ENCODE measurements at places on chromosomes 16 and 17. TPM values are rescaled to one million over a fixed set of nuclear protein-coding genes. Genes with fewer than 3 reads are reported as not detected.

KPNA2 gene
- total RNA-seq: 20.2 TPM

WNK4 gene
- 0.40 TPM for total RNA-seq

GRCh38 chr17:8254881-8255280, 5.8 kb downstream of the PFAS start:
- peaks cover 5% of the 10 kb centered on the region for H3K4me1 ChIP-seq
- no peak for DNase-seq
- H3K36me3 ChIP-seq: peaks cover 34% of the 10 kb centered on the region
- H3K4me3 ChIP-seq: no peak overlapping the region
- no peak overlapping the region for H3K27ac ChIP-seq

GRCh38 chr16:3054965-3055733, 8.8 kb downstream of the MMP25 start:
- DNase-seq: no peak
- peaks cover 7% of the 10 kb centered on the region for H3K4me1 ChIP-seq
- H3K36me3 ChIP-seq: no peaks in the 10 kb centered on the region
- H3K27me3 ChIP-seq: peaks cover 2% of the 10 kb centered on the region
- peak overlapping the region; percentile 20 for H3K27ac ChIP-seq
